Muscle of arm (tissue), 14 donors: ENCODE measurements at places on chromosomes 2 and 18. TPM values are rescaled to one million over a fixed set of nuclear protein-coding genes. Genes with fewer than 3 reads are reported as not detected.

MEP1B gene
- polyA plus RNA-seq = not detected

LINC00305 gene
- not detected for polyA plus RNA-seq

CNGA3 gene
- polyA plus RNA-seq = 0.91 TPM

LRP2 gene
- 1.00 TPM for polyA plus RNA-seq

KDSR gene
- polyA plus RNA-seq = 31.8 TPM

TUBA4B gene
- not detected for polyA plus RNA-seq

XDH gene
- not detected for polyA plus RNA-seq

APCDD1 gene
- polyA plus RNA-seq = 13.6 TPM

DSC1 gene
- polyA plus RNA-seq = 48.9 TPM

PLEKHH2 gene
- 6.9 TPM for polyA plus RNA-seq

ASPRV1 gene
- 2.9 TPM for polyA plus RNA-seq

DNA sequence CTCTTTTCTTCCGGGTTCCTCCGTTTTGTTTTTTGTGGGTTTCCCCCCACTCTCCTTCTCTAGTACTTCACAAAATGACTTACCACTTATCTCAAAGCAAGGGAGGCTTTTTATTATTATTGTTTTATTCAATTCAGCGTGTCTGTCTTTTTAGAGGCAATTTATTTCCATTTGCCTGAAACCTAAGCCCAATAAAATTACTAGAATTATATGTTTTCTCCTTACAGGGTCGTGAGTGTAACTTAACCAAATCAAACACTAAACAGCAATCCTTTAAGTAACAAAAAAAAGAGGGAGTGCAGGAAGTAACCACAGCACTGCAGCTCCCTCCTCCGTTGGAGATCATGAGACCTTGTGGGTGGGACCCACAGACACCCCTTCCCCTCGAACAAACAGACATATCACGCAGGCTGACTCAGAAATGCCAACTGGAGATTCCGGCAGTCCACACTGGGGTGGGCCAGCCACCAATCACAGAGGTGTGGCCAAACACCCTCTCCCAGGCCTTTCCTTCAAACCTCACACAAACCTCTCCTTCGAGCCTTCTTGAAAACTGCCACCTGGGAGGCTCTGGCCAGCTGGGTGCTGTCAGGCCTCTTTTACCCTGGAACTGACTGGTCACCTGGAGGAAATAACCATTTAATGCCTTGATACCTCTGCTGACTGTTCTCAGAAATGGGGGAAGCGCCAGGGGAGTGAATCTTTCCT is 207.1 kb upstream of the SMAD2 start:
- no peak for DNase-seq

DNA sequence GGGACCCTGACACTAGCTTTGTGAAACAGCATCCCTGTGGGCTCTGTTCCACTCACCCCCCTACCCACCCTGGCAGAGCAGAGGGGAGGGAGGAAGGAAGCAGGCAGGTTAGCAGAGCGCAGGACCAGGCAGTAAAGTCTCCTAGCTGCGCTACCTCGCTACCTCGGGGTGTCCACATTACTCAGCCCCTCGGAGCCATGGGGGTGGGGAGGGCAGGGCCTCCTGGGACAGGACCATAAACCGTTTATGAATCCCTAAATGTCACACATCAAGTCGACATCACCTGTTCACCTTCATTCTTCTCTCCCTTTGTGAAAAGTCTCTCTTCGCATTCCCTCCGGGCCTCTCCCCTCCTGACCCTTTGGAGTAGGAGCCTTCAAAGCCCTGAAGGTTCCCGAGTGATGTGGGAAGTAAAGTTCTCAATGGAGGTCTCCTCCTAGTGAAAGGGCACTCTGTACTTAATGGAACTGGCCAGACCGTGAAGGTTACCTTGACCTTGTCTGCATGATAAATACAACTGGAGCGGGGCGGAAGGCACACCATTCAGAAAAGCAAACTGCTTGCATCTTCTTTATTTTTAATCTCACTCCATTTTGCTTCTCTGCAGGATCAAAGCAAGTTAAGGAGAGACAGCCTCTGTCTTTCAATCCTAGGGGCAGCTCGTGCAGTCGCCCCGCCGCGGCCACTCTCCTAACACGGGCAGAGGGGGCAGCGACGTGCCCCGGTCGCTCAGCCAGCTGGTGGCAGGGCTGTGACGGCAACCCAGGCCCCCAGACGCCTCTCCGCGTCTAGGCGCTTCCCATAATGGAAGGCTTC is 23.7 kb upstream of the SMAD7 start:
- no peak for DNase-seq

DNA sequence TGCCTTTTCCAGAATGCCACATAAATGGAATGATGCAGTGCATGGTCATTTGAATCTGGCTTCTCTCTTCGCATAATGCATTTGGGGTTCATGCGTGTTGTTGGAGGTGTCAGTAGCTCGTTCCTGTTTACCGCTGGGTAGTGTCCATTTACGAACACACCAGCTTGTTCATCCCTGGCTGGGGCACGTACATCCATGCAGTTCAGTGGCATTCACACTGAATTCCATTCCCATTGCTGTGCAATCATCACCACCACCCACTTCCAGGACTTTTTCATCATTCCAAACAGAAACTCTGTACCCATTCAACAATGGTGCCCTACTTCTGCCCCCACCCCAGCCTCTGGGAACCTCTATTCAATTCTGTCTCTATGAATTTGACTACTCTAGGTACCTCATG is 14.7 kb upstream of the CIDEA start:
- no peak for DNase-seq

GRCh38 chr2:127422559-127423477 is 4.6 kb downstream of the PROC start:
- no peak for DNase-seq

GRCh38 chr2:46705654-46706053 is 210.0 kb downstream of the MCFD2 start:
- no peak for DNase-seq

DNA sequence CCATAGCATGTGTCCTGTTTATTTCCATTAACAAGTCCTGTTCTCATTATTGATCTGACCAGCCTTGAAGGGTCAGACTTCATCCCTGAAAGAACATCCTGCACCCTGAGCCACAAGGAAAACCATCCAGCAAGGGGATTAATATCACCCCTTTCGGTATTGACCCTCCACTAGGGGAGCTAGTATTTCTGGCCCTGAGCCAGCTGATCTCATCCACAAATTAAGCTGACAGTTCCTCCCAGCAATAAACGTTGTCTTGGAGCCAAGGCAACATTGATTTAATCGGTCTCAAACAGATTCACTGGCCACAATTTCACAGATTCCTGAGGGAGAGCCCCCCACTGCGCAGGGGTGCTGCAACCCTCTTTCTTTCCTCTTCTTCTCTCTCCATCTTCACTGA is 353.1 kb upstream of the FANCL start:
- DNase-seq = no peak

DNA sequence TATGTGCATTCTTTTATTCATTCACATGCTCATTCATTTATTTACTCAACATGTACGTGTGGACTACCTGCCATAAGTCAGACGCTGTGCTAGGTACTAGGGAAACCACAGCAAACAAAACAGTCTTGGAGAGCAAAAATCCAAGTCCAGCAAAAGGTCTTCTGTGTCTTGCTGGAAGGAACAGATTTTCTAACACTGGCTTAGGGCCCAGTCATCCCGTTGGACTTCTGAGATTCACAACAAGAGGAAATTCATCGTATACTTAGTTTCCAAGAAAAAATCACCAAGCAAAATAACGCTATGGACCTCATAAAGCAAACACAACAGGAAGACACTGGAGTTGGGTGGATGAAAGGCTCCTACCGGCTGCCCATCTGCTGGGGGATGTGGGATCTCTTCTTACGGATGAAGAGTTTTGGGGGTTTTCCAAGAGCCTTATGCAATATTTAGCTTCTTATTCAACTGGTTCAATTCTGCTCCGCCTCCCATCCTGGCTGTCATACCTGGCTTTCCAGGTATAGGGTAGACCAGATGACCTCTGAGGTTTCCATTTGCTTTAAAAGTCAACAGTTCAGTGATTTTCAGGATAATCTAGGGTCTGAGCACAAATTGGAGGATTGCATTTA is 262.7 kb downstream of the HAUS1 start:
- DNase-seq = peak; percentile 77

- no peak for DNase-seq
These were observed 186.9 kb downstream of the ZFP36L2 start for GRCh38 chr2:43039376-43040080.

DNA sequence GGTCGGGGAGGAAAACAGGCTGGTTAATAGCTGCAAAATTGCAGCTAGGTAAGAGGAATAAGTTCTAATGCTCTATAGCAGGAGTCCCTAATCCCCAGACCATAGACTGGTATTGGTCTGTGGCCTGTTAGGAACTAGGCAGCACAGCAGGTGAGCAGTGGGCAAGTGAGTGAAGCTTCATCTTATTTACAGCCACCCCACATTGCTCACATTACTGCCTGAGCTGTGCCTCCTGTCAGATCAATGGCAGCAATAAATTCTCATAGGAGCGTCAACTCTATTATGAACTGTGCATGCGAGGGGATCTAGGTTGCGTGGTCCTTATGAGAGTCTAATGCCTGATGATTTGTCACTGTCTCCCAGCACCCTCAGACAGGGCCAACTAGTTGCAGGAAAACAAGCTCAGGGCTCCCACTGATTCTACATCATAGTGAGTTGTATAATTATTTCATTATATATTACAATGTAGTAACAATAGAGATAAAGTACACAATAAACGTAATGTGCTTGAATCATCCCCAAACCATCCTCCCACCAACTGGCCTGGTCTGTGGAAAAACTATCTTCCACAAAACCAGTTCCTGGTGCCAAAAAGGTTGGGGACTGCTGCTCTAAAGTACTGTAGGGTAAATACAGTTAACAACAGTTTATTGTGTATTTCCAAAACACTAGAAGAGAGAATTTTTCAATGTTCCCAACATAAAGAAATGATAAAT is 91.7 kb upstream of the TFCP2L1 start:
- DNase-seq = no peak

DNA sequence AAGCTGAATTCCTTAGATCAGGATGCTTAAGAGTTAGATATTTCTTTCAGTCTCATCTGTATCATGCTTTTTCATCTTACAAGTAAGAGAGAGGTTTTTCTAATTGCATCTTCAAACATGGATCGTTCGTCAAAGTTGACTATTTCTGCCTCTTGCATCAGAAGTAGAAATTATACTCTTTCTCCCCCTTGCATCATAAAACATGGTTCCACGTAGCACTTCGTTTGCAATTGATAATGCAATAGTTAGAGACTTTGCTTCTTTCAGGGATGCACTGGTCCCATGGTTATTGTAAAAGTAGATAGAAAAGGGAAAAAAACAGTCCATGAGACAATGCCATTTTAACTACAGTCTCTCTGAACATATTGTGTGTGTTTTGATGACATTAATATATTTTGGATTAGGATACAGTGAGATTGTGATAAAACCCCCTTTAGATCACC is 75.1 kb upstream of the PARD3B start:
- DNase-seq = no peak

GRCh38 chr2:121251497-121251896 is 33.5 kb downstream of the TFCP2L1 start:
- DNase-seq = no peak

DNA sequence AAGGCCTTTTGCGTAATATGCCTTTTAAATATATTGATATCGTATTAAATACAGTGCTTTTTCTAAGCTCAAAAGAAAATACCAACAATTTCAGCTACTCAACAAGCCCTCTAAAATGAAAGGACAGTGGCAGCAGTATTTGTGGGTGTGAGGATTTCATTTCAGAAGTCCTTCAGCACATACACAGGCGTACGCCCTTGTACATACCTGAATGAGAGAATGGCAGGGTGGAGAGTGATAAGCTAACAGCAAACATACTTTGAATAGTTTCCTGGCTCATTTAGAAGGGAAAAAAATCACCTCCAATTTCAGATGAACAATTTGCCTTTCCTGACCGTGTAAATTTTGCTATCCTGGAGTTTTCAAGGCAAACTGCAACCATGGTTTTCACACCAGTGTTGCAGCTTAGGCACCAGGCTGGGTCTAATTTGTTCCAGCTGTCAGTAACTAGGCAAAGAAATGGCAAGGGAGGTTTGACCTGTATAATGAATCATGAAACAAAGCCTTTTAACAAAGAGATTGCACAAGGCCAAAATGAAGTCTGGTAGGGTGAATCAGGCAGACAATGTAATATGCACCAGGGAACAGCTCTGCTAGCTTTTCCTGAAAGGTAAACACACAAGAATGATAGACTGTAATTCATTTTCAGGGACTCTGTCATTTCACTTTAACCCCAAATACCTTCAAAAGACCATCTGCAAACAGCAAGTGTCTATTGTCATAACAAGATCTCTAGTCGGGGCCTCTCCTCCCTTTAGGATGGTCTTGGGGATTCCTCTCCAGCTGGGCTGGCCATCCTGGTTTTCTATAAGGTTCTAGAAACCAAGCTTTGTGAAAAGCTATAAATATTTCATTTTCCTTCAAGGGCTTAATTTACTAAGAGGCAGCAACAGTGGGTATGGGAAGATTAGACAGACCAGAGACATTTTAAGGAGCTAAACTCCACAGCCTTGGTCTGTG is 11.5 kb downstream of the ANKRD29 start:
- no peak for DNase-seq

DNA sequence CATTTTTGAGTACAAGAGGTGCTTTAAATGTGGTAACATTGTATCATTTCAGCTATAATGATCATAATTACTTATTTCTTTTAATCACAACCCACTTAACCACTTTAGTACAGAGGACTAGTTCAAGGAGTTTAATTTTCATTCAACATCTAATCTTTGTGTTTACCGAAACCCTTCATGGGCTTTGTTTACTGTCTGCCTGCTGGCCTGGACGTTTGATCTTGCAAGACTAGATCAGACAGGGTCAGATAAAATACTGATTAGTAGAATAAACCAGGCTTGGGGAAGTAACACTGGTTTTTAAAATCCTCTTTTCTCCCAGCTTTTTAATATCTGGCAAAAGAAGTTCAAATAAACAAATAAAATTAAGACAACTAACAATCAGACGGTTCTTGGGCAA is 93.6 kb downstream of the SATB2 start:
- DNase-seq = no peak

GRCh38 chr2:240344904-240345303 is 90.6 kb upstream of the GPC1 start:
- no peak for DNase-seq

DNA sequence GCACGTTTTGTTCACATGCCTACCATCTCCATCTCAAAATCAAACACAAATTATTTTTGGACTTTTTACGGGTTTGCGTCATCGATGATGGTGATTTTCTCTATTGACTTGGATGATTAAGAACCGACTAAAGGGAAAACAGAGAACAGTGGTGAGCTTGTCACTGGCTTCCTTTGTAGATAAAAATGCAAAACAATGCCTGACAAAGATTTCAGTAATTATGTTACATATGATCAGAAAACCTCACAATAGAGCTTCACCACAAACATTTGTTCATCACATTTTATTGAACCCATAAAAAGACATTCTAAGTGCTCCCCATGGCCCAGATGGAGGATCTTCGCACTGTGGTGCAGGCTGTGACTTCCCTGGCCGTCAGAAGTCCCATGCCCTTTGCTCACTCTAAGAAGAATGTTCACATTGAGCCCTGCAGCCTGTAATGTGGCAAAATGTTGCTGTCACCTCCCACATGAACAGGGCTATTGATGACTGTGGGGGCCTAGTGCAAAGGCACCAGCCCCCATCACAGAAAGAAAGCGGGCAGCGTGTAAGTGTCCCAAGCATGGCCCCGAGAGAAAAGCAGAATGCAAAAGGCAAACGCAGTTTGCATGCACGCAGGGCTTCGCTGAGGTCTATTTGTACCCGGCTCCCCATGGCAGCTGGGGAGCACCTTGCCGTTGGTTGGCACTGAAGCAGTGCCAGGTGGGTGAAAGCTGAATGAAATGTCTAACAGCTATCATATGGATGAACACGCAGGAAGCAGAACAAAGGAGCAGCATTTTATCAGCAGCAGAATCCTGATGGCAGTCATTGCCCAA is 60.6 kb downstream of the BCL2 start:
- no peak for DNase-seq
